Left lung (tissue), 14 donors: ENCODE measurements at places on chromosomes 1 and 21.
A peak's percentile ranks its signal among the peaks of the same experiment; 100 is the strongest.

DNA sequence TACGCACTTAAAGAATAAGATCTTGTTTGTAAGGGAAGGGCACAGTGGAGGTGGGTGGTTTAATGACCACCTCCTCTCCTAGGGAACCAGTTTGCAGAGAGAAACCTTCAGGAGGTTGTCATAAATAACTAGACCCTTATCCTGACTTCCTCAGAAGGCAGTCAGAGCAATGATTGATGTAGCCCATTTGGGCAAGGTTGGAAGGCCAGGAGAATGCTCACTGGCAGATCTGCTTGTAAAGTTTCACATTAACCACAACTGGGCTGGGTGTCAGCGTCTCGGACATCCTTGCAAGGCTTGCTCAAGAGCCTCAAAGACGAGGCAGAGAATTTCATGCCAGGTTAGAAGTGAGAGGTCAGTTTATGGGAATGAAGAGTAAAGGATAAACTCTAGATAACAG is 87.6 kb upstream of the TRABD2B start:
- DNase-seq, result no peak

GRCh38 chr1:174968750-174969244 is 30.9 kb upstream of the CACYBP start:
- no peak for DNase-seq

- no peak for DNase-seq
Measured at GRCh38 chr1:41918450-41919043, at the start of gene HIVEP3. Gene HIVEP3, minus strand, starts transcription at chr1:41918922.

DNA sequence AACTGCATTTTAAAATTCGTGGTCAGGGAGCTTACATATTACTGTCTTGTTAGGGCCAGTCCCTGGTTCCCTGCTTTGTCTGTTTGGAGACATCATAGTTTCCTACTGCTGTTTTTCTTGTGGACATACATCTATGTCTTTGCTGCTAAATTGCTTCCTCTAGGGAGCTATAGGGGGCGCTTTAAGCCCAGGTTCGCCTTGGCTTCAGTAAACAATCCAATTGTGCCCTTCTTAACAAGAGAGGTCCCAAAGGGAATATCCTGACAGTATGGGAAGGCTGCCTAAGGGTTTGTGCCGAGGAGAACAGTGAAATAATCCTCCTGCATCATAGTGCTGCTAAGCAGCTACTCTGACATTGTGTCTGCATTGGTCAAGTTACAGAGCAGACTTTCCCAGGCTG is 112.5 kb downstream of the USH2A start:
- DNase-seq, result peak; percentile 21

GRCh38 chr1:242447689-242448088 is 76.8 kb downstream of the PLD5 start:
- no peak for DNase-seq

DNA sequence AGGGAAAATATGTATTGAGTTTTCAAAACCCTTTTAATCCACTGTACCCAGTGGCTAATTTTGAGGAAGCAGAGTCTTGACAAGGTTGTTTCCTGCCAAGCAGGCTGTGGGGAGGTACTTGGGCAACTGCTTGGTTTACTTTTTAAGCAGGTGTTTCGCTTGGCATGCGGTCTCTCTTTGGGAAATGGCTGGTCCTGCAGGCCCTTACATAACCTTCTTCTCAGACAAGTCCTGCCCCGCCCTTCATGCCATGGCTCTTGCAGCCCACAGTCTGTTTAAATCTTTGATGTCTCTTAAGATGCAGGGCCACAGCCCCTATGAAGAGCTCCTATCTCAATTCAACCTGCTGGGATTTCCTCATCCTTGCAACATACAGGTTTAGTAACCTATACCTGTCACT is 36.0 kb upstream of the ABCD3 start:
- peak; percentile 74 for DNase-seq

GRCh38 chr1:231201375-231201978 is 39.5 kb upstream of the GNPAT start:
- DNase-seq, result no peak

GRCh38 chr1:230794871-230795605 is 47.9 kb downstream of the CAPN9 start:
- DNase-seq, result no peak

DNA sequence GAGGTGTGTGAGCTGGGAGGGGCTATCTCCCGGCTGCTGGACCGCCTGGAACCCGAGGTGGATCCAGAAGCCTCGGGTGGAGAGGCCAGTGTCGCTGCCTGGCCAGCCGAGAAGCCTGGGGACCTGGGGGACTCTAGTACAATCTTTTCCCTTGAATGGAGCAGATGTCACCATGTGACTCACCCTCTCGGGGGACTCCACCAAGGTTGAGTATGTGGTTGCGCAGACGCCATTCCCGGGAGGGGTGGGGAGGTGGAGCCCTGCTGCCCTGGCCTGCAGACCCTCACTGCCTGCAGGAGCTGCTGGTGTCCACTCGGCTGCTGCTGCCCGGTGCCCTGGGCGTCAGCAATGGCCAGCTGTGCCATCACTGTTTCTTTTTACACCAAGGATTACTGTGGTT is 40.3 kb downstream of the TP73 start:
- DNase-seq, result no peak

GRCh38 chr1:187630653-187631380 is 802.1 kb downstream of the PLA2G4A start:
- DNase-seq, result no peak

DNA sequence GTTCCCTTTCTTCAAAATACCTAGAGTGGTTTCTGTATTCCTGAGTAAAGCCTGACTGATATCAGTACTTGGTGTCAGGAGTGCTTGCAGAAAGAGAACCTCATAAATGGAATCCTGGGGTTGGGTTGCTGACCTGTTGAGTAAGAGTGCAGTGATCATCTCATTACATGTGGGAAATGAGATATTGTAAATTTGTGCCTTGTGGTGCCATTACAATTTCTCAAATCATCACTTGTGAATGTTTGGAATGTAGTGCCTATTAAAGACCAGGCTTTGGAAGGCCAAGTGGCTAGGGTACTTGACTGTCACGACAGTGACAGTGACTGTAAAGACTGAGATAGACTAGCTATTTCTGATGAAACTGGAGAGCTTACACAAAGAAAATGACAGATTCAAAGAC is 176.7 kb upstream of the CTTNBP2NL start:
- DNase-seq, result no peak

- DNase-seq, result no peak
Measured at GRCh38 chr21:42189431-42189830, 29.5 kb upstream of the ABCG1 start.

GRCh38 chr21:34630536-34631143 is 15.7 kb upstream of the RCAN1 start:
- peak; percentile 73 for DNase-seq

DNA sequence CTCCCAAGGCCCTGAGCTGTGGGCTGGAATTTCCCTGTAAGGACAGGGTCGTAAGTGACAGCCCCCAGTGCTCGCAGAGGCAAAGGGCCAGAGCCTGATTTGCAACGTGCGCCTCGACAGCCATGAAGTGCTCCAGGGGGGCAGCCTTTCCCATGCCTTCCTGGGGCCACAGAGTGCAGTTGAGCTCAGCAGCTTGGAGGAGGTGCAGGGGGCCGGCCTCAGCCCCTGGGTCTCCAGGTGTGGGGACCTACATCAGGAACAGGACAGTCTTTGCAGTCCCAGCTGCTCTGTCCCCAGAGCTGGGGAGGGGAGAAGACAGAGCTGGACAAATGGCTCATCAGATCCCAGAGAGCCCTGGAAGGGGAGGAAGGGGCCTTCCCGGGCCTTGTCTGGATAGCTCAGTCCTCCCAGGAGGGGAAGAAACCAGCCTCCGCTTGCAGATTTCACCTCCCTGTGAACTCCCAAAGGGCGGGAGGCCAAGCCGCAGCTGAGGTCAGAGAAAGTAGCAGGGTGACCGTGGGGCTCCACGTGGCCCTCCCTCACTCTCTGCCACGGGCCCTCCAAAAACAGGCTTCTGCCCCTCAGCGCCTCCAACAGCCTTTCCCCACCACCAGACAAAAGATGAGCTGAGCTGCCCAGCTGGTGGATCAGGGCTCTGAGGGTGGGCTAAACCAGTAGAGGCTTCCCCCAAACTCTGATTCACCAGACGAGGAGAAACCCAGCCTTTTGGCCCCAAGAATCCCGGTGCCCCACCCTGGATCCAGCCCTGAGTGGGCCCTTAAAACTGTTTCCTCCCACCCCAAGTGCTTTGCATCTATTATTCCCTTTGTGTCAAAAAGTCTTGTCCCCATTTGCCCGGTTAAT is 76.5 kb downstream of the DHRS3 start:
- DNase-seq, result peak; percentile 53

- DNase-seq, result no peak
Measured at GRCh38 chr1:97816927-97817326, 103.9 kb downstream of the DPYD start.

GRCh38 chr1:218425647-218426342 is 80.7 kb downstream of the TGFB2 start:
- DNase-seq, result no peak

DNA sequence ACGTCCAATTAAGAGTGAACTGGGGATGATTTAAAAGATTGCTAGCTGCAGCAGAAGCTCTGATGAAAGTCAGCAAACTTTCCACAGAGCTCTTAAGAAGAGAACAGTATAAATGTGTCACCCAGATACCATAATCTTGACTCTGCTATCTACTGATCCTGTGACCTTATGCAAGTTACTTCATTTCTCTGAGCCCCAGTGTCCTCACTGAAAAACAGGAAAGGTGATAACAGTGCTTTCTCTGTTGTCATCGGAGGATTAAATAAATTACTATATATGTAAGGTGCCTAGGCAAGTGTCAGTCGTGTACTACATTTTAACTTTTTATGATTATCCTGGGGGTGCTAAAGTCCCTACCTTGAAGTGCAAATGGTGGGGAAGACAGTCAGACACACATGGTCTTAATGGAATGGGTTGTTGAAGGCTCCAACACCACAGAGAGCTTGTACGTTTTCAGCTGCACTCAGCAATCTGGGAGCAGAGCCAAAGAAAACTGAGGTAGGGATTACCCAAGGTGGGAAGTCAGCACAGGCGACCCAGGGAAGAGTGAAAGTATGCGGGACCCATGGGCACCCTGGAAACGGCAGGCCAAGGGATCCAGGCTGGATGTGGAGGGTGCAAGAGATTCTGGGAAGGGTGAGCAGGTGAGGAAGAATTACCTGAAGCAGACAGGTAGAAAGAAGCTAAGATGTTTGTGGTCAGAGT is 82.8 kb downstream of the DTL start:
- no peak for DNase-seq

DNA sequence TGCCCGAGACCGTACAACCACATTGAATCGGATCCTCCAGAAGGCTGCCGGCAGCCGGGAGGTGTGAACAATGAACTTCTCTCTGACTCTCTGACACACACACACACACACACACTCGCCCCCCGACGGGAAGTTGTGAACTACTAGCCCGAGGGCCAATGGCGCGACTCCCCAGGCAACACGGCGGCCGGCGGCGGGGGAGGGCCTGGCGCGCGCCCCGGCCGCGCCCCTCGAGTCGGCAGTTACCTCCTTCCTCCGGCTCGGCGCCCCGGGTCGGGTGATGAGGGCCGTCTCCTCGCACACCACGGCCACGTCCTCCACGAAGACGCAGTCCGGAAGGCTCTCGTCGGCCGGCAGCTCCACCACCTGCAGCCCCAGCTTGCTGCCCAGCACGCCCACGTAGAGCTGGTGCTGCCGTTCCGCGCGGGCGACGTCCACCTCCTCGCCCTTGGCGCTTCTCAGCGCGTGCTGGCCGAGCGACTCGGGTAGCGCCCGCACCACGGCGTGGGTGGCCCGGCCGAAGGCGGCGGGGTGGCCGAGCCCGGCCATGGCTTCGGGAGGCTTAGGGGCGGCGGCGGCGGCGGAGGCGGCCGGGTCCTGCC is 361 bp downstream of the DDAH1 start:
- DNase-seq, result peak; percentile 91

DNA sequence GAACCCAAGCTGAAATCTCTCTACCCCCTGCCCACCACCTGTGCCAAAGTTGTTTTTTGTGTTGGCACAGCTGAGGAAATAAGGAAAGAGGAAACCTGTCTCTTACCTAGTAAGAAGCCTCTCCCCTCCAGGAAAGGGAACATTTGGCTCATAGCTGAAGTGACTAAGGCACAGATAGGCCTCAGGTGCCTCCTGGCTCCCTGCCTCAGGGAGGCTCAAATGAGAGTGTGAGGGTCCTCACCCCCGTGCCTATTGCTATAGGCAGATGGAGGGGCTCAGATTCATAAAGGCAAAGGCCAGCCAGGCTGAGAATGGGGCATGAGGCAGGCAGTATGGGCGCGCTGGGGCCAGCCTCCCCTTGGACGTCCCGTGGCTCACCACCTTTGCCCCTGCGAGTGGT is 7.4 kb downstream of the SLC30A2 start:
- DNase-seq, result no peak

DNA sequence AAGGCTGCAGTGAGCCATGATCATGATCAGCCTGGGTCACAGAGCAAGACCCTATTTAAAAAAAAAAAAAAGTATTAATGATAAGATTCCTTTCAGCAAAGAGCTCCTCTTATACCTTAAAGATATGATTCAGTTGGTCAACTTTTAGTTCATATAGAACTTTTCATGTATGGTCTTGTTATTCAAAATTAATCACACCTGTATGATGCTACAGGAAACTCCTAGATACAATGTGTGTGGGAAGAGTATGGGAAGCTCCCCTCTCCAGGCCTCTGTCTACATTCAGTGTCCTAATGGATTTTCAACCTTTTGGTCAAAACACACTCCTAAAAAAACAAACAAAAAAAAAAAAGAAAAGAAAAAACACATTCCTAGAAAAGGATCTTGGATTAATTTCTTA is 17.1 kb downstream of the MR1 start:
- DNase-seq, result no peak

- peak; percentile 89 for DNase-seq
Measured at GRCh38 chr1:234214129-234214910, 158.9 kb upstream of the COA6 start.

DNA sequence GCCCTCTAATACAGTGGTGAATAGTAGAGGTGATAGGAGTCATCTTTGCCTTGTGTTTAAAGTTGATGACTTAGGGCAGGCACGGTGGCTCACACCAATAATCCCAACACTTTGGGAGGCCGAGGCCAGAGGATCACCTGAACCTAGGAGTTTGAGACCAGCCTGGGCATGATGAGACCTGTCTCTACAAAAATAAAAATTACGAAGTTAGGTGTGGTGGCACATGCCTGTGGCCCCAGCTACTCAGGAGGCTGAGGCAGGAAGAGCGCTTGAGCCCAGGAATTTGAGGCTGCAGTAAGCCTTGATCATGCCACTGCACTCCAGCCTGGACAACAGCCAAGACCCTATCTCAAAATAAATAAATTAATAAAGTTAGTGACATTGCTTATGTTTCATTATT is 26.6 kb downstream of the CAPZA1 start:
- DNase-seq, result no peak

DNA sequence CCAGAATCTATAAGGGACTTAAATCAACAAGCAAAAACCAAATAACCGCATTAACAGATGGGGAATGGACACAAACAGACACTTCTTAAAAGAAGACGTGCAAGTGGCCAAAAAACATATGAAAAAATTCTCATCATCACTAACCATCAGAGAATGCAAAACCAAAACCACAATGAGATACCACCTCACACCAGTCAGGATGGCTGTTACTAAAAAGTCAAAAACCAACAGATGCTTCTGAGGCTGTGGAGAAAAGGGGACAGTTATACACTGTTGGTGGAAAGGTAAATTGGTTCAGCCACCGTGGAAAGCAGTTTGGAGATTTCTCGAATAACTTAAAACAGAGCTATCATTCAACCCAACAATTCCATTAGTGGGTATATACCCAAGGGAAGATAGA is 124.9 kb upstream of the OLIG2 start:
- DNase-seq, result no peak

GRCh38 chr1:17831597-17831996 is 76.5 kb downstream of the ACTL8 start:
- DNase-seq, result no peak
